EH (cell line): ENCODE measurements at places on chromosomes 6 and 20.
A peak's percentile ranks its signal among the peaks of the same experiment; 100 is the strongest.

DNA sequence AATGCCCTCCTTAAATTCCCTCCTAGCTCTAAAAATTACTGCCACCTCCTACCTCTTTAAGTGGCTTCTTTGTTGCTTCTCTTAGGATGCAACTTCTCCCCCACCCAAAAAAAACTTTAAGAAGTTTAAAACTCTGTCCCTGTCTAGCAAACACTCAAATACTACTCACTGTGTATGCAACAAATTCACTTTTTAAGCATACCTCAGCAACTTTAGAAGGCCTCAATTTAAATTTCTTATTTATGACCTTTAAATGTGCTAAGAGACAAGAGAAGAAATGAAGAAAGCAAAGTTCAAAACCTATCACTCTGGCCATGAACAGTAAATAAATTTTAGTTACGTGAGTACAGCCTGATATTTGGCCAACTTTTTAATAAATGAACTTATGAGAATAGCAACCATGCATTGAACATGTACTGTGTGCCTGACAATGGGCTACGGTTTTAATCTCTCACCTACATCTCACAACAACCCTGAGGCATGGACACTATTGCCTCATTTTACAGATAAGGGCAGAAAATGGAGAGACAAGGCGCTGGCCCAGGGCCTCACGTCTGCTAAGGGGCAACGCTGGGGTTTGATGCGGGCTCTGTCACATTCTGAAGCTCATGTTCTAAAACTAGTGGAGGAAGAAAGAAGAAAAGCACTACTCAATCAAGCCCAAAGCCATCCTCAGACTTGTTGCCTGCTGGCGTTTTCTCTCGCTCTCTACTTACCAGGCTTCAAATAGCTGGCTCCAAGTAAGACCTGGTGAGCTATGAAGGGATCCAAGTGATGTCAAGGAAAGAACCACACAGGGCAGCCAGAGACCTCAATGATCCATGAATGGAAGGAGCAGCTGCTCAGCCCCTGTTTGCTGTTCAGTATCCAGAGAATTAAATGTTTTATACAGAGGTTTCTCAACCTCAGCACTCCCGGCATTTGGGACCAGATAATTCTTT is 99.8 kb downstream of the TBC1D7 start:
- DNase-seq = no peak

DNA sequence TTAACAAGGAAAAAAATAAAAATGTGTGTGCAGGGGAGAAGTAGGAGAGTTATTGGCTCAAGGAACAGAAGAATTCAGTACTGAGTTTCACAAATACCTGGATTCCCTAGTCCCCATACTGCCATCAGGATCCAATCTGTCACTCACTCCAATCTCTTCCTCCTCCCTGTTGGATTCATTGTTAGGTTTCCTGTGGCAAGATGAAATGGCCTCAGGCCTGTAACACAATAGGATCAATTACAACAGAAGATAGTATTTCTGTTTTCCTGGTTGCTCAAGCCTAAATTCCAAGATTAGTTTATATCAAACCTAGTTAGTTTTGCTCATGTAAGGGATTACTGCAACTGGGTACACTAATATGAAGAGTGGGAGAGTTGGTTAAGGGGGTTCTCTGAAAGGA is 24.4 kb downstream of the HCRTR2 start:
- no peak for DNase-seq

GRCh38 chr6:16729183-16729691 is 32.0 kb downstream of the ATXN1 start:
- DNase-seq = peak; percentile 61

DNA sequence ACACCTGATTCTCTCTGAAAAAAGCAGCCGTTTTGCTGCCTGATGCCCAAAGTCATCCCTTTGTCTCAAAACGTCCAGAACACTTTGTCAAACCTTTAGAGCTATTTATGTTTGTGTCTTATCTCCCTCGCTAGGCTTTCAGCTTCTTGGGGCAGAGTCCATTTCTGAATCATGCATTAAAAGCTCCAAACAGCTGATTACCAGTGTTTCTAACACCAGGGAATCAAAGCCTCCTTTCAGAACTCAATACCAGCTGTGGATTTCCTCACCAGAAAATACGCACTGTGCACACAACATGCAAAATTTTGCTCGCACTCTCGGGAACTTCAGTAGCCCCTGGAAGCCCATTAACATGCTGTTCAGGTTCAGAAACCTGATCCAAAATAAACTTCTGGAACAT is 333.3 kb downstream of the HACE1 start:
- DNase-seq = no peak

DNA sequence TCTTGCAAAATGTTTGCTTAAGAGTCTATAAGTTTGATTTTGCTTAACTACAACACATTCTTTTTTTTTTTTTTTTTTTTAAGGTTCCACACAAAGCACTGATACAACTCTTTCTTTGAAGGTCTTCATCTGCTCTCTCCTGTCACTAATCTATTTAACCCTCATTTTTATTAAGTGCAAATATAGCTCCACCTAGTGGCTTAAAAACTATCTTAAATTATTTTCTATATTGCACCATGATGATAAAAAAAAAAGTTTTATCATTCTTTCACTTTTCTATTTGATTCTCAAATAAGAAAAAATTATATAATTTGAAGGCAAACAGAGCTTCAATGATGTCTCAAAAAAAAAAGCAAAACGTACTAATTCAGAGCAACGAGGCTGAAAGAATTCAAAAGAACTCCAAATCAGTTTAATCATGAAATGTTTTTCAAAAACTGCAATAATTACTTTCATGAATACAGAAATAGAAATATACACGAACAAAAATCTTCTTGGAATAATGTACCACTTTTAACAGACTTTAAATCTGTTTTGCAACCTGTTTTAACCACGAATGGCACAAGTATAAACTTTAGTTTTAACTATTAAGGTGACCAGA is 12.8 kb downstream of the ESF1 start:
- DNase-seq = peak; percentile 34

GRCh38 chr20:17654649-17655285 is 27.3 kb downstream of the RRBP1 start:
- peak; percentile 70 for DNase-seq
